Placental pericyte (primary cell): ENCODE measurements at places on chromosomes 16 and 17. TPM values are rescaled to one million over a fixed set of nuclear protein-coding genes. Genes with fewer than 3 reads are reported as not detected.

HASPIN gene
- total RNA-seq: 0.44 and 19.6 TPM in 2 replicates

IL17C gene
- total RNA-seq: 0.44 TPM in 1 of 2 replicates, not detected in the other

HGS gene
- 124 and 173 TPM in 2 replicates for total RNA-seq

PRAC1 gene
- total RNA-seq: not detected in 2 replicates

IL34 gene
- total RNA-seq: 1.4 and 6.1 TPM in 2 replicates

HOXB4 gene
- under 0.01 and 0.57 TPM in 2 replicates for total RNA-seq

NECAB2 gene
- total RNA-seq: not detected in 2 replicates

PRKCB gene
- total RNA-seq: not detected in 2 replicates
